ENCODE measurements at places on chromosomes 13 and 19.

- no peak for DNase-seq
These were observed 1.5 kb downstream of the GPC6 start for GRCh38 chr13:93227878-93228642.

- DNase-seq = no peak
These were observed 159.4 kb downstream of the KCNRG start for GRCh38 chr13:50174630-50175029.

- no peak for DNase-seq
These were observed 29.2 kb downstream of the GAS6 start for GRCh38 chr13:113834496-113835200.

DNA sequence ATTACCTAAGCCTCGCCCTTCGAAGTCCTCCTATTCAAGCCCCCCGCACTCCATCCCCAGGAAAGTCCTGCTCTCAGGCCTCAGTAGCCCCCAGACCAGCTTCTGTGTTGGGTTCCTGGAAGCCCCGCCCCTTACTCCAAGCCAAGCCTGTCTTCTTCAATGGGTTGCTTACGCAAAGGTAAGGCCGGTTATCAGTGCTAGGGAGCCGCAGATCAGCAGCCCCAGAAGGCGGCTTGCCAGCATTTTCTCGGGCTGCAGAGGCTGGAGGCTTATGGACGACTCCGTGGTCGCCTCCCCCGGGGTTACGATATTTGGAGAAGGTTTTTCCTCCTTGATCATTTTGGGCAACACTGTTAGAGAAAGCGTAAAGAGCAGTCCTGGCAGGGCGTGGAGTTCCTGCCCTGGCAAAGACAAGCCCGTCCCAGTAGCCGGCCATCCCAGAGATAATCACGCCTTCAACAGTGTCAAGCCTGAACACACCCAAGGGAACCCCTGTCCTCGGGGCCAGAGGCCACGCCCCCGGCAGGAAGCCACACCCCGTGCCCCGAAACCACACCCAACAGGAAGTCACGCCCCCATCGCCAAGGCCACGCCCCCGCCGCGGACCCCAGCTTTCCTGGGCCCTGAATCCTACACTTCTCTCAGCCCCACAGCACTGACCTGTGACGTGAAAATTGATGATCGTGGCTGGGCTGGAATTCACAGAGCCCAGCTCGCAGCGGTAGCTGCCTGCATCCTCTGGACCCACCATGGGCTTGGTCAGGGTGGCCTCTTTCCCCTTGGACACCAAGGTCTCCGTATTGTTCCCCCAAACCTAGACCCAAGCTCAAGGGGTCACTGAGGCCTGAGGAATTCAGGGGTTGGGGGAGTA, 954 bp upstream of the RASIP1 start:
- peak; percentile 54 for DNase-seq

DNA sequence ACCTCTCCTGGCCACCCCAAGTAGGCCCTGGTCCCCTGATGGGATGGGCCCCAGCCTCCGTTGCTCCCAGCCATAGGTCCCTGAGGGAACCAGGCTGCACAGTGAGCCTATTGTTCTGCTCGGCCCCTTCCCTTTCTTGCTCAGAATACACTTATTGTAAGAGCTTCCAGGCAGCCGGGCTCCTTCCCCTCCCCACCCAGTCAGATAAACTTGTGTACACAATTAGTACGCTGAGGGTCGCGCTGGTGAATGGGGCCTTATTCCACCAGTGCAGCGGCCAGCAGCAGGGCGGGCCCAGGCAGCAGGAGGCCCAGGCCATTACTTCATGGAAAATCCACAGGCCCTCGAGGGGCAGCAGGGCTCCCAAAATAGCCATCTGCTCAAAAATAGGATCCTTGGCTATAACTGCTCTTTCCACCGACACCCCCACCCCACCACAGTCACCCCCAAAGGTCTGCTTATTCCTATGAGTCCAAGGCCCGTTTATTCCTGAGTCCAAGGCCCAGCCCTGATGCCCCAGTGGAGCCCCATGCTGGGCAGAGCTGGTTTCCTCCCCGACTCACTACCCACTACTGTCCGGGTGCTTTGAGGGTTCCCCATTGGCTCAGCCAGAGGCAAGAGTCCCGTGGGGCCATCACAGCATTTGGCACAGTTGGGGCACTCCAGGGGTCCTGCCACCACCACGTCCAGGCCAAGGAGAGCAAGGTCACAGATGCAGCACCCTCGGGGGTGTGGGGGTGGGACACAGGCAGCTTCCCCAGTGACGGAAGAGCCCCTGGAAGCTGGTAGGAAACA, 22.1 kb downstream of the CAPN12 start:
- DNase-seq = no peak

DNA sequence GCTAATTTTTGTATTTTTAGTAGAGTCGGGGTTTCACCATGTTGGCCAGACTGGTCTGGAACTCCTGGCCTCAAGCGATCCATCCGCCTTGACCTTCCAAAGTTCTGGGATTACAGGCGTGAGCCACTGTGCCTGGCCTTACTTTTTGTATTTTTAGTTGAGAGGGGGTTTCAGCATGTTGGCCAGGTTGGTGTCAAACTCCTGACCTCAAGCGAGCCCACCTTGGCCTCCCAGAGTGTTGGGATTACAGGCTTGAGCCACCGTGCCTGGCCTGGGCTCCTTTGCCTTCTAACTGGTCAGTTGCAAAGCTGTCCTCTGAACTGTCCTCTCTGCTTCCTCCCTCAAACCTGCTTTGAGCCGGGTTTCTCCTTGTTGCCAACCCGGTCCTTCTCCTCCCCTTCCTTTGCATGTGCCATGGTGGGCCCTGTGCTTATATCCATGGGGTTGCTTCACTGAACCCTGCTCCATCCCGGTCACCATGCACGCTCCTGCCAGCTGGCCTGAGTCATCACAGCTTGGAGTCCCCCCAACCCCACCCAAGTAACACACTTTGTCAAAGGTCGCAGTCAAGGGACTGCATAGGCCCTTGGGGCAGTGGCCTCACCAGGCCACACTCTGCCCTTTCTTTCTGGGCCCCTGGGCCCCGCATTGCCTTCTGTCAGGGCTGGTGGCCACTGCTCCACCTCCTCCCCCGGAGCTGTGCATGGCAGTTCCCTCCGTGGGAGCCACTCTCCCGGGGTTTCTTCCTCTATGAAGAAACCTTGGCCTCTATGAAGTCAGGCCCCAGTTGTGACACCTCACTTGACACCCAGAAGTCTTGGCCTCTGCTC, 21.2 kb downstream of the WTIP start:
- DNase-seq = no peak

- peak; percentile 59 for DNase-seq
These were observed 8.0 kb downstream of the CCDC194 start for GRCh38 chr19:17385878-17386611.

DNA sequence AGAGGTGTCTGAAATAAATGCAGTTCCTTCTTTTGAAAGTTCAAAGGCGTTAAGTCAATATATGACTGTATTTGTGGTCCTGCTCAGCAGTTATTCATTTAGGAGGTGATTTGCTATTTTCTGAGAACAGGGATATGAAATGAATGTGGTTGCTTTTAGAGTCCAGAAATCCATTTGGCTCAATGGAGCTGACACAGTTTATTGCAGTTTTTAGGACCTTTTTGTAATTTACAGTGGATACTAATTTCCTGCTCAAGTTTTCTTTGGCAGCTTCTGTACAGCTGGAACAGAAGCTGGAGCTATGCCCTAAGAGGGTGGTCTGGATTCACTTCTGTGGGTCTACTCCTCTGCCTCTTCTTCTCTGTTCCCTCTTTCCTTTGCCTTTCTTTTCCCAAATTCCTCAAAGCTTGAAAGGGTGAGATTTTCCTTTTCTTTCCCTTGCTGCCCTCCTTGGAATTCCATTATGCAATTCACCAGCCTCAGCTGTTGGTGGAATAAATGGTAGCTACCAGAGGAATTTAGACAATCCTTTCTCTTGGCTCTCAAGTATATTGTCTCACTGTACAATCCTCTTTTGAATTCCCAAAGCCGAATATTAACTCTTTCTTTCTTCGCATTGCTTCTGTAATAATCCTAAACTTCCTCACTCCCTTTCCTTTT, 39.9 kb downstream of the ITGBL1 start:
- DNase-seq = no peak

DNA sequence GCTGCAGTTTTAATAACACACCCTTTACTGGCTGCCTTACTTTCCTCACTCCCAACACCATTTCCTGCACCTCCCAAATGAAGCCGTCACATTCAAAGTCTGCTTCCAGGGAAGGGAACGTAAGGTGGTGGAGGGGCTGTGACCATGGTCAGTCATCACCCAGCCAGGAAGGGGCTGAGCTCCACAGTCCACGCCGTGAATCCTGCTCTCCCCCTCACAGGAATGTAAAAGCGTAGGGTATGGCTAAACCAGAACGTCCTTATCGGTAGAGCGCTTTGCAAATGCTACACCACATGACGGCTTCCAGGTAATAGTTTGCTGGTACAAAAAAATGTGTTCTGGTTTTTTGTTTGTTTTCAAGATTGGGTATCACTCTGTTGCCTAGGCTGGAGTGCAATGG, 7.0 kb downstream of the NUMBL start:
- DNase-seq = no peak

All from stimulated activated CD4-positive, alpha-beta T cell treated with anti-CD3 and anti-CD28 coated beads, Interleukin-2, amount 100 ng/mL, for 48 hours (primary cell).